Colonic mucosa (tissue), 4 donors: ENCODE measurements at places on chromosomes 4 and X.

- DNase-seq: peak; percentile 79
These were observed 73.0 kb downstream of the AFF1 start for GRCh38 chr4:87007528-87008446.

GRCh38 chrX:49829016-49829415 lies at the start of gene PAGE4:
PAGE4 (plus strand) TSS chrX:49829303; CDS start chrX:49830429, 1,126 bp downstream.
- DNase-seq: no peak

- DNase-seq: no peak
These were observed 226.4 kb downstream of the MAGEB5 start for GRCh38 chrX:26442340-26442739.

- peak; percentile 28 for DNase-seq
These were observed 100.9 kb upstream of the NR3C2 start for GRCh38 chr4:148542922-148543623.

DNA sequence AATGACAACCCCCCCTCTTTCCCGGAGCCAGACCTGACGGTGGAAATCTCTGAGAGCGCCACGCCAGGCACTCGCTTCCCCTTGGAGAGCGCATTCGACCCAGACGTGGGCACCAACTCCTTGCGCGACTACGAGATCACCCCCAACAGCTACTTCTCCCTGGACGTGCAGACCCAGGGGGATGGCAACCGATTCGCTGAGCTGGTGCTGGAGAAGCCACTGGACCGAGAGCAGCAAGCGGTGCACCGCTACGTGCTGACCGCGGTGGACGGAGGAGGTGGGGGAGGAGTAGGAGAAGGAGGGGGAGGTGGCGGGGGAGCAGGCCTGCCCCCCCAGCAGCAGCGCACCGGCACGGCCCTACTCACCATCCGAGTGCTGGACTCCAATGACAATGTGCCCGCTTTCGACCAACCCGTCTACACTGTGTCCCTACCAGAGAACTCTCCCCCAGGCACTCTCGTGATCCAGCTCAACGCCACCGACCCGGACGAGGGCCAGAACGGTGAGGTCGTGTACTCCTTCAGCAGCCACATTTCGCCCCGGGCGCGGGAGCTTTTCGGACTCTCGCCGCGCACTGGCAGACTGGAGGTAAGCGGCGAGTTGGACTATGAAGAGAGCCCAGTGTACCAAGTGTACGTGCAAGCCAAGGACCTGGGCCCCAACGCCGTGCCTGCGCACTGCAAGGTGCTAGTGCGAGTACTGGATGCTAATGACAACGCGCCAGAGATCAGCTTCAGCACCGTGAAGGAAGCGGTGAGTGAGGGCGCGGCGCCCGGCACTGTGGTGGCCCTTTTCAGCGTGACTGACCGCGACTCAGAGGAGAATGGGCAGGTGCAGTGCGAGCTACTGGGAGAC lies 1.6 kb downstream of the PCDH10 start:
- no peak for DNase-seq

GRCh38 chr4:87399148-87399547 lies 8.2 kb upstream of the HSD17B11 start:
- DNase-seq: peak; percentile 36

DNA sequence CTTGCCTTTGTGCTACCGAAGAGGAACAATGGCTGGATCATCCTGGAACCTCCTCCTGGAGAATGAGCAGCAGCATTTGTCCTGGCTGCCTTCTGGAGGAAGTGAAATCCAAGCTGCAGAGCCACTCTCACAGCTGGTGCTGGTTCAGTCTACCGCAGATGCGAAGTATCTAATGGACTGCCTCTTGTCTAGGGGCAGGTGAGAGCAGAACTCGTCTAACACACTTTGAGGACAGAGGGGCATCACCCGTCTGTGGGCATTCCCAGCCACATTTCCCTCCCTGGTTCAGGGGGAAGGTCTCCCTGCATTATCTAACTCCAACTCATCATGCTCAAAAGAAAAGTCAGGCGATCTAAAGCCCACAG lies 338.2 kb upstream of the GATB start:
- DNase-seq: no peak

DNA sequence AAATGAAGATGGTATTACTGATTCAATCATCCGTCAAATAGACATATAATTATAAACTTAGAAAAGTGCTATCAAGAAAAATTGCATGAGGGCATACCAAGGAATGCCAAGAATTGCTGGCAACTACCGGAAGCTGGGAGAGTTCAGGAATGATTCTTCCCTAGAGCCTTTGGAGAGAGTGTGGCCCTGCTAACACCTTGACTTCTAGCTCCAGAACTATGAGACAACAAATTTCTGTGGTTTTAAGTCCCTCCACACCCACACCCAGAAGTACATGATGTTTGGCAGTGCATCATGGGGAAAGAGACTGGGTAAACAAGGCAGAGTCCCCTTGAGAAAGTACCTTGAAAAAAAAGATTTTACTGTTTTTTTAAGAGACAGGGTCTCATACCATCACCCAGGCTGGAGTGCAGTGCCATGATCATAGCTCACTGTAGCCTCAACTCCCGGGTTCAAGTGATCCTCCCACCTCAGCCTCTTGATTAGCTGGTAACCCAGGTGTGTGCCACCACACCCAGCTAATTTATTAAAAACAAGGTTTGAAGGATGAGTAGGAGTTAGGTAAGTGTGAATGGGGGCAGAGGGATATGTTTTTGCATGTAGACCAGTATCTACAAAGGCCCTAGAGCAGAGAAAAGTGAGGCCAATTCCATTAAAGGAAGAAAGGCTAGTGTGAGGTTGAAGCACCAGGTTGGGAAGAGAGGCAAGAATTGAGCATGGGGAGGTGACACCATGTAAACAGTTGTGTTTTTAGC lies 53.1 kb downstream of the GSX2 start:
- DNase-seq: no peak

DNA sequence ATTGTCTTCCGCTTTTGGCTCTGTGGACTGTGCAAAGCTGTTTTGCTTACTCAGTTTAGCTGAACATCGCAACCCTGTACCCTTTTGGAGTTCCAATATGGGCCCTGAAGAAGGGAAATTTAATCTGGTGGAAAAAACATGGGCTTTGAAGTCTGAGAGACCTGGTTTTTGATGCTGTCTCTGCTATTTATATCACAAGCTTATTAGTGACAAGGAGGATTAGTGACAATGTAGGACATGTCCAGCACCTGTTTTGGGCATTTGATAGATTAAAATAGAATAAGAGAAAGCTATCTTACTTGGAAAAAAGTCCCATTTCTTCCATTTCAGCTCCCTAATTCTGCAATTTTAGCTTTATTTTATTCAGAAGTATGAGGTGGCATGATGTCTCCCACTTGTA lies 417.3 kb downstream of the SPRY1 start:
- DNase-seq: no peak

- no peak for DNase-seq
These were observed 123.9 kb downstream of the ATP8A1 start for GRCh38 chr4:42533042-42533441.

GRCh38 chr4:172152284-172152683 lies 339.1 kb downstream of the GALNTL6 start:
- DNase-seq: no peak

DNA sequence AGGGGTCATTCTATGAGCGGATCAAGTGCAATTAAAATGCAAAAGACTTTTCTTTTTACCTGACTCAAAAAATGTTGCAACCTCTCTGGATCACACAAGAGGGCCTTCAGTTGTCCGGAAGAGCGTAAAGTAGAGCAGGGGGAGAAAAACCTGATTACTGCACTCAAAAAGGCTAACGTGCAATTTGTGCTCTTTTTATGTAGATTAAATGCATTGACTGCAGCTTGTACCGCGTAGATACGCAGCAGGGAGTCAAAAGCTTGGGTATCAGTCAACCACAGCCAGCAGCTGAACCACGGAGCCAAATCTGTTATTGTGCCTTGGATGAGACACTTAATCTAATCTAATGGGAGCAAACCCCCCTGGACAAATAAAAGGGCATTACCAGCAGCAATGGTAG lies 107.3 kb upstream of the RAI2 start:
- no peak for DNase-seq

- DNase-seq: peak; percentile 27
These were observed 389.0 kb upstream of the ZFP42 start for GRCh38 chr4:187606581-187606980.

DNA sequence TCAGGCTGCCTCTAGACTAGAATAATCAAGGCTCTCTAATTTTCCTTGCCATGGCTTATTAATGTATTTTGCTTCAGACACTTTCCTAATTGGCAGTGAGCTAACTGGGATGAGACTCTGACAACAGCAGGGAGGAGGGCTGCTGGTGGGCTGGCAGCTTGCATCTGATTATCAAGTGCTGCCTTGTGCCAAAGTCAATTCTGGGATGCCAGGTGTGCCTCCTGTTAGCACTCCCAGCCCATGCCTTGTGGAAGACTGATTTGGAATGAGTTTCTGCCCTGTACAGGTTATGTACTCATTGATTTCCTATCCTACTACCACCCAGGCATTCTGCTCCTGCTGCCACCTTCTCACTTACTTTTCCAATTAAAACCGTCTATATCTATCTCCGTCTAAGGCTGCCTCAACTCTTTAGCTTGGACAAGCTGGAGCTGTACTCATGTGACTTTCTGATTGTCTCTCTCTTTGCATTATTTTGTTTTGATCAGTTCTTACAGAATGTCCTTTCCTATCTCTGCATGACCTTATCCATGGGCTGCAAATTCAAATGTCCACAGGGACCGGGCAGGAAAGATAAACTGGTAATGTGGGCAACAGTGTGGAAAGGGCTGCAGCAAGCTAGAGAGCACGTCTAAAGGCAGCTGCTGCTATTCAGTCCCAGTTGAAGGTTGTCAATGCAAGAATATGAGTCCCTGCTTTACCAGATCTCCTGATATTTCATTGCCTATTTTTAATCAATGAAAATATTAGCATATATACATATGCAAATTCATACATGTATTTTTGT lies 112.6 kb downstream of the GABRA2 start:
- no peak for DNase-seq

GRCh38 chr4:132824761-132825160 lies 324.3 kb upstream of the PCDH10 start:
- no peak for DNase-seq

GRCh38 chr4:178140326-178140915 lies 698.2 kb upstream of the AGA start:
- no peak for DNase-seq

DNA sequence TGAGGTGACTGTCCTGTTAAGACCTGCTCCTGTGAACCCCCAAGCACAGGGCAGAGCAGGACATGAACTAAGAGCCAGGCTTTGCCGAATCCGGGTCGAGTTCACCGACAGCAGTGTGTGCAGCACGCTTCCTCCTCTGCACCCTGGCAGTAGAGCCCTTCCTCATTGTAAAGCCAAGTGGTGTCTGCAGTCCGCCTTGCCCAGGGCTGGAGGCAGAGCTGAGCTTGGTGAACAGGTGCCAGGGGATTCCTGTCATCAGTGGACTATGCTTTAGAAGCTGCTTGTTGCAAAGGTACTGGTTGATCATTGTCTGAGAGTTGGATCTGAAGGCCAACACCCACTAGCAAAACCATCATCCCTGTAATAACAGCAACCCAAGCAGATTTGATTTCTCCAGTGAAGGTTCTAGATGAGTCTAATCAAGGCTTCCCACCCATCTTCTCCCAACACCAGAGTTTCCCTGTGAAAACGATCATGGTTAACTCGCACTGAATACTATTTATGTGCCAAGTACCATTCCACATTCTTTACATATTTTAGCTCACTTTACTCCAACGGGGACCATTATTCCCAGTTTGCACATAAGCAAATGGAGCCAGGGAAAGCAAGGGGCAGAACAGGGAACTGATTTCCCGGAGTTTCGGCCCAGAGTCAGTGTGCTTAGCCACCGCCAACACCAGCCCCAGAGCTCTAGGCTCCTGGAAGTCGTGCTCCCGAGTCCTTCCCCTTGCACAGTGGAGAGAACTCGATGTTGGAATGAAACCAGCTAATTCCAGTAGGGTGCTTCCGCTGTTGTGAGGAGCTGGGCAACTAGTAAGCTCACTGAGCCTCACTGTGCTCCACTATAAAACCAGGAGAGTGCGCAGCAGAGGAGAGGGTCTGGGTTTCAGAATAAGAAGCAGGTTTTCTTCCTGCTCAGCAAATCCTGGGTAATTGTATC lies 1.4 kb upstream of the SLC34A2 start:
- DNase-seq: no peak

GRCh38 chr4:44319129-44319528 lies 129.5 kb downstream of the KCTD8 start:
- DNase-seq: no peak

DNA sequence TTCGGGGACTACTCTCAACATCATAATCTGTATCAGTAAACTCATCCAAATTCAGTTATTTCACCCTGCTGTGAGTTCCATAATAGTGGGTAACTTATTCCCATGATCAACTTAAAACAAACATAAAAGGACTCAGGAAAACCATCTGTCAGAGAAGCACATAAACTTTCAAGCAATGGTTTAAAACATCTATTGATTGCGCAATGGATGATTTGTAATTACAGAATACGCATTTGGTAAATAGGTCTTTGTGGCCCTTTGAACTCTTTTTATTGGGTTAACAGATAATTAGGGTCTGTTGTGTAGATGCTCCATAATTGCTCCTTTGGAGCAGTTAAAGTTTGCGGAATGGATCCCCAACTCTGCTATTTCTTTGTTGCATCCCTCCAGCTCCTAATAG lies 115.3 kb downstream of the KIT start:
- DNase-seq: no peak

- no peak for DNase-seq
These were observed 49.7 kb upstream of the ANKRD17 start for GRCh38 chr4:73308286-73308685.

DNA sequence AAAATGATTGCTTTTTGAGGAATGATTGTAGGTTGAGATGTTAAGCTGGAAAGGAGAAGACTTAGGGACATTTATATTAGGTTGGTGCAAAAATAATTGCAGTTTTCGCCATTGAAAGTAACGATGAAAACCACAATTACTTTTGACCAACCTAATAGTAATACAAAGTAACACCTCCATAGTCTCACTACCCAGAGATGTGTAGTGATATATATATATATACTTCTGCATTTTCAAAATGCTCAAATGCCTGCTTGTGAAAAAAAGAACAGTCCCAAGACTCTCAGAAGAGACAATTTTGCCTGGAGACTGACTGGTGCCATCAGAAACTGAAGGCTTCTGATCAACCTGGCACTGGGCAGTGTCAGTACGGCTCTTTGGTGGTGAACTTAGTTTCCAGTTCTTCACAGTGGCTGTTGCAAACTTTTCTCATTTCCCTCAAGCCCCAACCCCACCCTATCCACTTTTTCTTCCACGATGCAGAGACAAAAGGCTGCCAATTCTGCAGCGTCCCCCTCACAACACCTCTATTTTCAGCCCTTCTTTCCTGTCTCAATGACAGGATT lies 35.1 kb upstream of the TAPT1 start:
- DNase-seq: no peak

GRCh38 chr4:52420330-52420729 lies 238.8 kb downstream of the USP46 start:
- DNase-seq: no peak

DNA sequence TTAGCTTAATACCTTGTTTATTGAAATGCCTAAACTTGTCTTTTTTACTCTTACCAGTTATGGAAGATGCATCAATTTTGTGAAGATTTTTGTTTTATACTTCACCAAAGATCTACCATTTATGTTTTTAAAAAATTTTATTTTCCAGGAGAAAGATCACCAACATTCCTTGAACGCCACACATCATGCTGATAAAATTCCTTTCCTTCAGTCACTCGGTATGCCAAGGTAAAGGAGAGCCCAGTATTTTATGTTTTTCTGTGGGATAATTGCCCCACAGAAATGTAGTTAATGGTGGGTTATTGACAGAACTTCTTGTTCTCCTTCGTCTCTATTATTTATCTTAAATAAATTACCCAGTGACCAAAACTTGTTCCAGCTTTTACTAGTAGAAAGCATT lies 217.0 kb downstream of the GC start:
- no peak for DNase-seq

GRCh38 chrX:123493857-123494256 lies 239.0 kb downstream of the THOC2 start:
- DNase-seq: no peak
